ENCODE measurements at places on chromosomes 6 and 20.

- no peak for DNase-seq
Observed at GRCh38 chr6:21026576-21027273, 492.5 kb downstream of the CDKAL1 start.

DNA sequence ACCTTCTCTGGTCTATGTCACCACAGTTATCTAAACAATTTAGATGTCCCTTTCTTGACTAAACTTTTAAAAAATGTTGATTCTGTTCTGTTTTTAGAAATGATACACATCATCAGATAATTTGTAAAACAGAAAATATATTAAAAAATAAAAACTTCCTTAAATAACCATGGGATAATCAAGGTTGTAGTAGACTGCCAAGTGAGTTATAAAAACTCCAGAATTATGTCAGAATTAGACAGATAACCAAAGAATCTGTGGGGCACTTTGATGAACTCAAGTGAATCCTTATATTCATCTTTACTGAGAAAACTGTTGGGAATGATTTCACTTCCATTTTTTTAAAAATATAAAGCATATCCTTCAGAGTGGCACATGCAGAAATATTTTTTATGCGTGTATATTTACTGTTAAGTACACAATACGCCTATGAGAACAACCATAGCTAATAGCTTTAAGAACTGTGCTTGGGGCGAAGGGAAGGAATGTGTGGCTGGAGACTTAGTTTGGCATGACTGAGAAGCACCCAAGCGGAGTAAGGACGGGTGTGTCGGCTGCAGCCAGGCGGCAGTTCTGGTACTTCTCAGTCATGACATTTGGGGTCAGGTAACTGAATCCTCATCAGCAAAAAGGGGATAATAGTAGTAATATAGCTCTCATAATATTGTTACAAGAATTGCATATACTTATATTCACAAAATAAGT lies 604.7 kb upstream of the CITED2 start:
- DNase-seq, result no peak

GRCh38 chr6:41733707-41734665 lies 1.4 kb downstream of the TFEB start:
- DNase-seq, result no peak

GRCh38 chr6:52820198-52820597 lies 16.6 kb upstream of the GSTA1 start:
- no peak for DNase-seq

DNA sequence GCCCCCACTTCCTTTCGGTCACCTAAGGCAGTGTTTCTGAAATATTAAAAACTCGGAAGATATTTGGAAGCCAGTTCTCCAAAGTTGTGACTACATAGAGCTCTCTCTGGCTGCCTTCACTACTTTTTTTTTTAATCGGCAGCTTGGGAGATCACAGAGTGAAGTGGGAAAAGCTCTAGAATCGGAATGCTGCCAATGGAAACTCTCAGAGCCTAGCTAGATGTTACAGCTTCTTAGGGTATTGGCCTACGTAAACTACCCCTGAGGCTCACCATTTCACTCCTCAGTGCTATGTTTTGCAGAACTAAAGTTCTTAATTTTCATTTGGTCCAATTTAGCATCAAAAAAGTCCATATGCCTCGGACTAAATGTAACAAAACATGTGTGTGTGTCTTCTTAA lies 14.5 kb downstream of the SERPINB1 start:
- DNase-seq, result no peak

DNA sequence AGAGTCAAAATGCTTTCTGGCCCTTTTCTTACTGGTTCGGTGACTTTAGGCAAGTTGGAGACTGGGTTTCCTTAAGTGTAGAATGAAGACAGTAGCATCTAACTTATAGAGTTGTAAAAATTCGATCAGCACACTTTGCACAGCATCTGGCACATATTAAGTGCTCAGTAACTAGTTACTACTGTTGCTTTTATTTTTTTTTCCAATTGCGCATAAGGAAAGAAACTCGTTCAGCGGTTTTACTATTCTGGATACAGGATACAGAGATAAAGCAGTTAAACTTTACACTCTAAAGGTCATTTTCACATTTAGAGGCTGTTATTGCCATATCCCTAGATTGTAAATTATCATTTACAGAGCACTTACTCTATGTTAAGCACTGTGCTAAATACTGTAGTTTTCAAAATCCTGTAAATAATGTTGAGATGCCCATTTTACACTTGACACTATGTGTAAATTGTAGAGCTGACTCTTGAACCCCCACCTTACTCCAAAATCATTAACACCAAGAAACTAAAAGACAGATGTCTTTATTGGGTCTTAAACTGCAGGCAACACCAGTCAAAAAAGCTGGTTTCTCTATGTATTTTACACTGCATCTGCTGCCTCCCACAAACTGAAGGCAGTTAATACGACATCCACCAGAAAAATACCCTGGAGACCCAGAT lies 886 bp downstream of the ROMO1 start:
- no peak for DNase-seq

DNA sequence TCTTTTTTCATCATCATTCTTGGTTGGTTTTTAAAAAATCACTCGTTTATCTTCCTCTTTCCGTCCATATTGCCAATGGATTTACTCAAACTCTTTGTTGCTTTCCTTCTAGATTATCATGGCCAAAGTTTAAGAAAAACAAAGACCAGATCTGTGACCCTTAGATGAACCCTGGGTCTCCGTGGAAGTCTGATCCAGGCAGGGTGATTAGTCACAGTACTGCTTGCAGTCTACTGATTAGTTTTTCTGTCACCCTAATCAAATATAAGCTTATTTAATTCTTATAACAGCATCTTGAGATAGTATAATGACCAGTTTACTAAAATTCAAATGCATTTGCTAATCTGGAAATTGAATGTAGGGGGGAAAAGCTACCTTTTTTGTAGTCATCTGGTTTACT lies 6.0 kb upstream of the SMIM28 start:
- no peak for DNase-seq

GRCh38 chr20:40638414-40638813 lies 50.6 kb downstream of the MAFB start:
- no peak for DNase-seq

DNA sequence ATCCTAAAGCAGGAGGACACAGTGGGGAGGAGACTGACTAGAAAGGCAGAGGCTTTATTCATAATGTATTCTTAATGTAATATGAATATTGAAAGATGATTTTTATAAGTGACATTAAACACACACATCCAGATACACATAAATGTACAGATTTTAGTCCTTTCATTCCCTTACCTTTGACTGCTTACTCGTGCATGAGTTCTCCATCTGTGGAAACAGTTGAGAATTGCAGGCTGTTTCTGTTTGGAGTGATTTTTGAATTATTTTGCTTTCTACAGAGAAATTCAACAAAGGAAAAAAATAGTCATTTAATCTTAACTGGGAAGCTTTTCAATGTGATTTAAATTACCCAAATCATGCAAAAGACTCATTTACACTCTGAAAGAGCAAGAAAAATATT lies 136.5 kb downstream of the RIMS1 start:
- no peak for DNase-seq

DNA sequence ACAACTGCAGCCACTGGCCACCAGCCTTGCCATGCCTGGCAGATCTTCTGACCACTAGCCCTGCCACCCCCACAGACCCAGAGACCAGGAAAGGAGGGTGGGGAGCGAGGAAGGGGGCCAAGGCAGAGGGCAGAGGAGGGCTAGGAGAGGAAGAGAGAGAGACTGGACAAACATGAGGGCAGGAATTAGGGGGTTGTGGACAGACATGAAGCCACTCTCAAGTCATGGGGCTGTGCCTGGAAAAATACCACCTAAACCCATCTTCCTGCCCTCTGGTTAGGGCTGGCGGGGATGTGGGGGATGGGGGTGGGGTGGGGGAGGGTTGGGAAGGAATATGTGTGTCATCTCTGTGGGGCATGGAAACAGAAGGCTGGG lies 1.4 kb upstream of the SLC29A1 start:
- DNase-seq, result no peak

GRCh38 chr6:89066940-89067646 lies 13.5 kb upstream of the PNRC1 start:
- no peak for DNase-seq

- no peak for DNase-seq
Observed at GRCh38 chr6:141483598-141484061, 649.1 kb upstream of the GJE1 start.

DNA sequence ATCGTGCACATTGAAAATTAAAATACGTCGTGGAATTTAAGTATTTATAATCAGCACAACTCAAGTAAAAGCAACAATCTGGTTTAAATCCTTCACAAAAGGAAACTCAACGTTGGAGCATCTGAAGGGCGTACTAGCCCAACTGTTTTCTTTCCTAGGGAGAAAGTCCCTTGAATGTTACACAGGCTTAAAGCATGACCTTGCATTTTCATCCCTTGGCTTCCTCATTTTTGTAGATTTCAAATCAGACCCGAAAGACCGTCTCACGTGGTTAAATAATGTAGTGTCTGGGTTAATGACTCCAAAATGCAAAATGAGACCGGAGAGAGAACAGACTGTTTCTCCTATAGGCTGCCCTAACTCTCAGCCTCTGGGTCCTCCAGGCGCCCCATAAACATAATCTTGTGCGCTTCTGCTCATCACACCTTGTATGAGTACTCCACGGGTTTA lies 249.2 kb upstream of the RREB1 start:
- no peak for DNase-seq

DNA sequence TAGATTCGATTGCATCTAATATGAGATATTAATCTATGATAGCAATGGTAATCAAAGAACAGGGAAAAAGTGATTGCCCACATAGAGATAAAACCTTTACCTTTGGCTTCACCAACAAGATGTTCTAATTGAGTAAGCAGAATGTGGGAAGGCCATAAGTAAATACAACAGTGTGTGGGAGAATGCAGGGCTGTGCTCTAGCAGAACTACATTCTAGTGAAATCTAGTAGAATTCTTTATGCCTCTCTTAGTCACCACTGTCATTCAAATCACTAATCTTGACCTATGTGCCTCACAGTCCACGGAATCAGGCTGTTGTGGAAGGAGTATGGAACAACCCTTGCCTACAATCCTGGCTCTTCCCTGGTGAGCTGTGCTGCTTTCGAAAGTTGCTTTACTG lies 30.4 kb upstream of the MCM9 start:
- DNase-seq, result no peak

DNA sequence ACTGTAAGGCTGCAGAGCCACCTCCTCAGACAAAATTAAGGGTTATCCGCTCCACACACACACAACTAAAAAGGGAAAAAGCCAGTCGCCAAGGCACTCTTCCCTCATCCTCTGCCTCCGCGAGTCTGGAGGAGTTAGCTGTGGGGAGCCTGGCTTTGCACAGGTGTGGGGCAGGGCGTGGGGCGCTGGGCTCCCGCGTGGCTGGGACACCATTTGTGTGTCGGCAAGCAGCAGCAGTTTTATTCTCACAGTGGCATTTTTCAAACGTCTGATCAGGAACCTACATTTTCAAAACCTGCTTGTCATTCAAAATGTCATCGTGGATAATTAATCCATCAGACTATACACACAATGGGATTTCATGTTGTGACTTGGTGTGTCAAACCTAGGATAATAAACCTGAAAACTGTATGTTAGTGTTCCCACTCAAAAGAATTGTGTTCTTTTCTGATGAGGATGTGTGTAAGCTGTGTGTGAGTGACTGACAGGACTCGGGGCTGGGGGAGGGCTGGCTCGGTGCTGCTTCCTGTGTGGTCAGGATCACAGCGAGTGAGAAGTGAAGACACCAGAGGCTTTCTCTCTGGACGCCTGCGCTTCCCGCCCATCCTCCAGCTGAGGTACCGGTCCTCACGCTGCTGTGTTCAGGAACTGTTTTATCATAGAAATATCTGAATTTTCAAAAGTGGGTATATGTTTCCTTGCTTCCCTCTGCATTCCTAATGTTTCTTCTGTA lies 83.1 kb downstream of the IRF4 start:
- DNase-seq, result no peak

GRCh38 chr6:114997813-114998292 lies 655.0 kb upstream of the HS3ST5 start:
- no peak for DNase-seq

DNA sequence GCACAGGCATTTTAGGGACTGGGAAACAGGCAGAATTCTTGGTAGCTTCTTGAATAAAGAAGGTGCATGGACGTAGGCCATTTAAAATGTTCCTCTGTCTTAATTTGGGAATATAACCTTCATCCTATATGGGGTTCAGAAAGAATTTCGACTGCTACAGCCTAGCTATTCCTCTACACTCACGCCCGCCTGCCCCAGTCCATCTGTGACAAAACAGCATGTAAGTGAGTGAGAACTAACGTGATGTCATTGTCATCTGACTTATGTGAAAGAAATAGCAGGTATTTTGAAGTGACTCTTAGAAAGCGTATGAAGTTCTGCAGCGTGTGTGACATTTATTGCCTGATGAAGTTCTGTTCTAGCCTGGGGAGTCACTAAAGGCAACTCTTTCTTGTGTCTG lies 52.2 kb upstream of the SLC22A1 start:
- DNase-seq, result no peak
